ENCODE measurements at places on chromosomes 5 and 9.

DNA sequence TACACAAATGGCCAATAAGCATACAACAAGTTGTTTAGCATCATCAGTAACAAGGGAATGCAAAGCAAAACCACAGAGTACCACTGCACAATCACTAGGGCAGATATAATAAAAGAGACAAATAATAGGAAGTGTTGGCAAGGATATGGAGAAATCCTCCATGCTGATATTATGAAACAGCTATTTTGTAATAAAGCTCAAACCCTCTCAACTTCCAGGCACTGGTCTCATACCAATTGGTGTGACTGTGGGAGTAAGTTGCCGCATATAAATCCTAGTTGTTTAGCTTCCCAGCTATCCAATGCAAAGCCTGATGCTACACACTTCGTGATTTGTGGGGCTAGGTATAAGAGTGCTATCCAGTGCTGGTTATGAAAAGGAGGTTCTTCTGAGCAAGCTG lies 88.6 kb downstream of the SMIM23 start:
- H3K4me3 ChIP-seq, result no peak overlapping the region
- no peaks in the 10 kb centered on the region for H3K4me1 ChIP-seq
- no peak overlapping the region for H3K27ac ChIP-seq
- peaks cover 40% of the 10 kb centered on the region for H3K36me3 ChIP-seq
- DNase-seq, result no peak

- H3K27me3 ChIP-seq, result peaks cover 1% of the 10 kb centered on the region
- no peaks in the 10 kb centered on the region for H3K36me3 ChIP-seq
- no peaks in the 10 kb centered on the region for H3K4me1 ChIP-seq
- DNase-seq, result no peak
- H3K4me3 ChIP-seq, result no peak overlapping the region
- no peak overlapping the region for H3K27ac ChIP-seq
Observed at GRCh38 chr9:19151425-19152159, 24.3 kb upstream of the PLIN2 start.

DNA sequence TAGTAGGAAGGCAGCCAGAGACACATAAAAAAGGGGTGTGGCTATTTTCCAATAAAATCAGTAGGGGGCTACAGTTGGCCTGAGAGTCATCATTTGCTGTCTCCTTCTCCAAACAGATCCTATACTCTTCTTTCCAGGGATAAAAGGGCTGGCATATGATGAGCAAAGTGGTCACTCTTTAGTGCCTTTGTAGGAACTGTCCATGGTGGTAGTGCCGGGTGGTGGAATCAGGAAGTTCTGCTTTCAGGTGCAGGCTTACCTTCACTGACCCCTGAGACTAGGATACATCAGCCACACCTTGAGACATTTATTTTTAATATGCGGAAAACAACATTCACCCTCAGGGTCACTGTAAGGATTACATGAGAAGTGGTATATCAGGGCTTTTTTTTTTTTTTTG lies 80.8 kb downstream of the ASTN2 start:
- H3K36me3 ChIP-seq, result no peaks in the 10 kb centered on the region
- H3K27me3 ChIP-seq, result no peaks in the 10 kb centered on the region
- no peak overlapping the region for H3K27ac ChIP-seq
- DNase-seq, result no peak

- no peaks in the 10 kb centered on the region for H3K4me1 ChIP-seq
- H3K36me3 ChIP-seq, result peaks cover 18% of the 10 kb centered on the region
Observed at GRCh38 chr5:10467281-10468198, 25.9 kb downstream of the ROPN1L start.

- H3K36me3 ChIP-seq, result no peaks in the 10 kb centered on the region
- H3K4me1 ChIP-seq, result peaks cover 4% of the 10 kb centered on the region
- H3K27me3 ChIP-seq, result peaks cover 33% of the 10 kb centered on the region
- H3K4me3 ChIP-seq, result peak within 1 kb of the TSS; percentile 72
- DNase-seq, result peak; percentile 52
- H3K27ac ChIP-seq, result no peak within 1 kb of the TSS
Observed at GRCh38 chr9:96619491-96620180, at the start of gene CDC14B. TSS of gene CDC14B (minus strand) at chr9:96619843. CDS start at chr9:96619378, 465 bp downstream.

DNA sequence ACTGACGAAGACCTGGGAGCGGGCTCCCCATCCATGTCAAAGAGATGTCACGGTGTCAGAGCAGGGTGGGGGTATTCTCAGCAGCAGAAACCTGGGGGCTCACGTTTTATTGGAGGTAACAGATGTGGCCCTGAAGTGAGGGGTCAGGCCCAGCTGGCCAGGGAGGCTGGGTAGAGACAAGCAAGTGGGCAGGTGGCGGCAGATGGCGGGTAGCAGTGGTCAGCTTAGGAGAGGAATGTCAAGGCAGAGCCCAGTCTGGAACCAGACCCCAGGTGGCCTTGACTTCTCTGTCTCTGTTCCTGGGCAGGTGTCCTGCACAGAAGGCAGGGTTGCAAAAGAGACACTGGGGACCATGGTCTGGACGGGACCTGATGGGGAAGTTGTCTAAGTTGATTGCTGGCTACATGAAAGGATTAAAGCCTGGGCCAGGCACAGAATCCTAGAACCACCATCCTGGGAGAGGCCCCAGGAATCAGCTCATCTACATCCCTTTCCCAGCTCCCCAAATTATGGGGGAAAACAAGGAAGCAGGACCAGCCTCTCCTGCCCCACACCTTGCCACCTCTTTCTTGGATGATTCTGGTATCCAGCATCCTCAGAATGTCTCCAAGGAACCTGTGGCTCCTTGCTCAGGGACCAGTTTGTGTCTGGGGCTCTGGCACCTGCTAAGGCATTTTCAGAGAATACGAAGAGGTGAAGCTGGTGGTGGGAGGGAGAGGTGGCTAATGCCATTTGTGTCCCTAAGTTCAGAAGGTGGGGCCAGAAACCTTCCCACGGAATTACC lies 72.5 kb downstream of the AMBP start:
- peaks cover 23% of the 10 kb centered on the region for H3K36me3 ChIP-seq
- H3K27ac ChIP-seq, result no peak overlapping the region
- H3K27me3 ChIP-seq, result peaks cover 2% of the 10 kb centered on the region
- DNase-seq, result no peak

GRCh38 chr5:82862711-82863110 lies 214.5 kb downstream of the TMEM167A start:
- no peak overlapping the region for H3K4me3 ChIP-seq
- H3K27me3 ChIP-seq, result no peaks in the 10 kb centered on the region
- no peak for DNase-seq
- H3K27ac ChIP-seq, result no peak overlapping the region
- no peaks in the 10 kb centered on the region for H3K36me3 ChIP-seq

GRCh38 chr9:20591223-20591622 lies 31.1 kb downstream of the MLLT3 start:
- peaks cover 2% of the 10 kb centered on the region for H3K4me1 ChIP-seq
- H3K36me3 ChIP-seq, result no peaks in the 10 kb centered on the region
- no peak overlapping the region for H3K4me3 ChIP-seq
- DNase-seq, result no peak
- no peaks in the 10 kb centered on the region for H3K27me3 ChIP-seq

GRCh38 chr5:91381239-91381773 lies 1.8 kb downstream of the ARRDC3 start:
- no peak for DNase-seq
- peak overlapping the region; percentile 98 for H3K4me3 ChIP-seq
- peak overlapping the region; percentile 93 for H3K27ac ChIP-seq

DNA sequence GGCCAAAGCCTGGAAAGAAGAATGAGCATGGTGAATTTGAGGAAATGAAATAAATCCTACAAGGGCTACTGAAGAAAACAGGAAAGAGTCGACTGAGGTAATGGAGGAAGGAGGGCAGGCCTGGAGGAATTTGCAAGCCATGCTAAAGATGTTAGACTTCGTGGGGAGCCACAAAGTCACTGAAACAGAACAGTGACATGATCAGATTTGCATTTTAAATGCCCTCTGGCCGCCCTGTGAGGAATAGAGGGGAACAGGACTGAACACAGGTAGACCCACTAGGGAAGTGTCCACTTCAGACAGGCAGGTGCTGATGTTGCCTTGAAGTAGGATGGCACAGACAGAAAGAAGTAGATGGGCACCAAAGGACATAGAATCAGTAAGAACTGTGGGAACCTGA lies 42.8 kb upstream of the RLN1 start:
- no peaks in the 10 kb centered on the region for H3K27me3 ChIP-seq
- no peaks in the 10 kb centered on the region for H3K4me1 ChIP-seq
- no peak overlapping the region for H3K4me3 ChIP-seq

DNA sequence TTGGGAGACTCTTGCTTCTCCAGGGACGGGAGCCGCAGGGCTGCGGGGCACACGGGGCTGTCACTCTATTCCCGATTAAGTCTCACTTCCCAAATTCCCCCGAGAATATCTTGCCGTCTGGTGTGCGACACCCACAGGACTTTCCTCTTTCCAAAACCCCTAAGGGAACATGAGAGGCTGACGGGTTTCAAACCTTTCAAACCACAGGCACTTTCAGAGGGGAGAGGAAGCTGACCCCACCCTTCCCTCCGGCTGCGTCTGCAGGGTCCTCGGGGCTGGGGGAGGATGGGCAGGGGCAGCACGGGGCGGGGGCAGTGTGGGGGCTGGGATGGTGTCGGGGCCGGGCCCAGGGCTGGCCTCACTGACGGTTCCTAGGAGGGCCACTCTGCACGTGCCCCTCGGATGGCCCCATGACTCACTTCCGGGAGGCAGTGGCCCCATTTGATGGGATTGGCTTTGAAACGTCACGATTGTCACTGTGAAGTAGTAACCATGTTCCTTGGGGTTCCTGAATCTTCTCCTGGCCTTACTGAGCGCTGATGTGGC lies 38.2 kb downstream of the SLC9A3 start:
- peak overlapping the region; percentile 50 for H3K4me3 ChIP-seq
- H3K36me3 ChIP-seq, result no peaks in the 10 kb centered on the region
- peaks cover 3% of the 10 kb centered on the region for H3K27me3 ChIP-seq
- peaks cover 15% of the 10 kb centered on the region for H3K4me1 ChIP-seq
- peak; percentile 18 for DNase-seq

GRCh38 chr9:33379666-33380389 lies 22.5 kb downstream of the AQP7 start:
- peaks cover 7% of the 10 kb centered on the region for H3K4me1 ChIP-seq
- H3K4me3 ChIP-seq, result no peak overlapping the region
- peaks cover 4% of the 10 kb centered on the region for H3K27me3 ChIP-seq
- H3K36me3 ChIP-seq, result no peaks in the 10 kb centered on the region
- DNase-seq, result no peak

GRCh38 chr9:136391737-136392537 lies 8.0 kb downstream of the SNAPC4 start:
- H3K27me3 ChIP-seq, result peaks cover 5% of the 10 kb centered on the region
- H3K36me3 ChIP-seq, result peaks cover 37% of the 10 kb centered on the region
- H3K4me3 ChIP-seq, result no peak overlapping the region
- H3K27ac ChIP-seq, result no peak overlapping the region
- no peaks in the 10 kb centered on the region for H3K4me1 ChIP-seq
- DNase-seq, result no peak

DNA sequence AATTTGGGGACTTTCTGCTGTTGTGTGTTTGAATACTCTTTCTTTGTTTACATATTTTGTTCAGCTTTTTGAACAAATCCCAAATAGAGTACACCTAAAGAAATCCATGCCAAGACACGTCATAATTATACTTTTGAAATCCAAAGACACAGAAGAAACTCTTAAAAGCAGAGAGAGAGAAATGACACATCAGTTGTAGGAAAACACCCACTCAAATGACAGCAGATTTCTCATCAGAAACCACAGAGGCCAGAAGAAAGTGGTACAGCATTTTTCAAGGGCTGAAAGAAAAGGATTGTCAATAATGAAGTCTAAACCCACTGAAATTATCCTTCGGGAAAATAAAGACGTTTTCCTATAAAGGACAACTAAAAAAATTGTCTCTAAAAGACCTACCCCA lies 378.6 kb downstream of the GADD45G start:
- DNase-seq, result no peak
- no peak overlapping the region for H3K4me3 ChIP-seq
- H3K36me3 ChIP-seq, result peaks cover 5% of the 10 kb centered on the region
- peaks cover 2% of the 10 kb centered on the region for H3K27me3 ChIP-seq
- H3K27ac ChIP-seq, result no peak overlapping the region

DNA sequence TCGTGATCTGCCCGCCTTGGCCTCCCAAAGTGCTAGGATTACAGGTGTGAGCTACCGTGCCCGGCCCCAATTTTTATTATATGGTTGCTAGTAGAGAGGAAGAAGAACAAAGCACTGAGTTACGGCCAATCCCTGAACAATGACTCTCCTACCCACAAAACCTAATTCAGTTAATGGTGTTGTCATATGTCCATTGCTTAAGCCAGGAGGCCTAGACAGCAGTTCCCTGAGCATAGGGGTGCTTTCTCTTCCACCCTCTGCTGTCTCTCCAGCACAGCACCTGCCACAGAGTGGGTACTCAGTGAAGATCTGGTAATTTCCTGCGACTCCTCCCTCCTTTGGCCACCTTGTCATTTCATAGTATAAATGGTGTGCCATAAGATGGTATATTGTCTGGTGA lies 21.4 kb upstream of the LTC4S start:
- H3K4me1 ChIP-seq, result peaks cover 14% of the 10 kb centered on the region
- H3K27ac ChIP-seq, result no peak overlapping the region
- H3K36me3 ChIP-seq, result peaks cover 18% of the 10 kb centered on the region
- no peak overlapping the region for H3K4me3 ChIP-seq
- DNase-seq, result no peak

- peaks cover 2% of the 10 kb centered on the region for H3K27me3 ChIP-seq
- H3K36me3 ChIP-seq, result no peaks in the 10 kb centered on the region
- H3K4me3 ChIP-seq, result peak overlapping the region; percentile 56
- DNase-seq, result no peak
Observed at GRCh38 chr9:70609542-70610286, 195.3 kb upstream of the KLF9 start.

GRCh38 chr5:139575751-139576150 lies 14.6 kb downstream of the UBE2D2 start:
- H3K27ac ChIP-seq, result peak overlapping the region; percentile 78
- no peaks in the 10 kb centered on the region for H3K36me3 ChIP-seq
- H3K4me1 ChIP-seq, result peaks cover 68% of the 10 kb centered on the region
- no peak overlapping the region for H3K4me3 ChIP-seq

DNA sequence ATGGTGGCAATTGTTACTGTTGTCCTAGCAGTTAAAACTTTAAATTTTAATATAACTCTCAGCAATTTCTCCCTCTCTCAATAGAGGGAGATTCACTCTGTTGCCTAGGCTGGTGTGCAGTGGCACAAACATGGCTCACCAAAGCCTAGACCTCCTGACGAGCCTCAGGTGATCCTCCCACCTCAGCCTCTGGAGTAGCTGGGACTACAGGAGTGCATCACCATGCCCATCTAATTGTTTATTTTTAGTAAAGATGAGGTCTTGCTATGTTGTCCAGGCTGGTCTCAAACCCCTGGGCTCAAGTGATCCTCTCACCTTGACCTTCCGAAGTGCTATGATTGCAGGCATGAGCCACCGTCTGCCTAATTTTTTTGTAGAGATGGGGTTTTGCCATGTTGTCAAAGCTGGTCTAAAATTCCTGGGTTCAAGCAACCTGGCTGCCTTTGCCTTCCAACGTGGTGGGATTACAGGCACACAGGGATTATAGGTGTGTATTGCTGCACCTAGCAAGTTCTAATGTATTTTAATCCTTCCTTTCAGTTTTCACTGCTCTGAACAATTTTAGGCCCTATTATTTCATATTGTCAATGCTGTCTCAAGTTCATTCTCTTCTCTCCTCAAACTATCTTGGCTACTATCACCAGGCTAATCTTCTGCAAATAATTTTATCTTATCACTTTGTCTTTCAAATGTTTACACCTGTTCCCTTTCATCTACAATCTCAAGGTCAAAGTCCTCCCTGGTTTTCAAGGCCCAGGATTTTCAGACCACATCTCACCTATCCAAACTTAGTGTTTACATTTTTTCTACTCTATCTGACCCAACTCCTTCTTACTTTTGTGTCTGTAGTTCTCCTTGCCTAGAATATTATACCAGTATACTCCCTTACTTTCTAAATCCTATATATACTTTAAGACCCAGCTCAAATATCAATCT lies 18.9 kb downstream of the ALDH1A1 start:
- no peak overlapping the region for H3K4me3 ChIP-seq
- no peaks in the 10 kb centered on the region for H3K36me3 ChIP-seq
- H3K27ac ChIP-seq, result no peak overlapping the region
- H3K27me3 ChIP-seq, result no peaks in the 10 kb centered on the region
- H3K4me1 ChIP-seq, result no peaks in the 10 kb centered on the region
- no peak for DNase-seq
